ENCODE measurements at places on chromosomes 5 and 9. TPM values are rescaled to one million over a fixed set of nuclear protein-coding genes. Genes with fewer than 3 reads are reported as not detected.

GRCh38 chr5:133519191-133519590, 93.2 kb downstream of the FSTL4 start:
- ATAC-seq: no peak

DNA sequence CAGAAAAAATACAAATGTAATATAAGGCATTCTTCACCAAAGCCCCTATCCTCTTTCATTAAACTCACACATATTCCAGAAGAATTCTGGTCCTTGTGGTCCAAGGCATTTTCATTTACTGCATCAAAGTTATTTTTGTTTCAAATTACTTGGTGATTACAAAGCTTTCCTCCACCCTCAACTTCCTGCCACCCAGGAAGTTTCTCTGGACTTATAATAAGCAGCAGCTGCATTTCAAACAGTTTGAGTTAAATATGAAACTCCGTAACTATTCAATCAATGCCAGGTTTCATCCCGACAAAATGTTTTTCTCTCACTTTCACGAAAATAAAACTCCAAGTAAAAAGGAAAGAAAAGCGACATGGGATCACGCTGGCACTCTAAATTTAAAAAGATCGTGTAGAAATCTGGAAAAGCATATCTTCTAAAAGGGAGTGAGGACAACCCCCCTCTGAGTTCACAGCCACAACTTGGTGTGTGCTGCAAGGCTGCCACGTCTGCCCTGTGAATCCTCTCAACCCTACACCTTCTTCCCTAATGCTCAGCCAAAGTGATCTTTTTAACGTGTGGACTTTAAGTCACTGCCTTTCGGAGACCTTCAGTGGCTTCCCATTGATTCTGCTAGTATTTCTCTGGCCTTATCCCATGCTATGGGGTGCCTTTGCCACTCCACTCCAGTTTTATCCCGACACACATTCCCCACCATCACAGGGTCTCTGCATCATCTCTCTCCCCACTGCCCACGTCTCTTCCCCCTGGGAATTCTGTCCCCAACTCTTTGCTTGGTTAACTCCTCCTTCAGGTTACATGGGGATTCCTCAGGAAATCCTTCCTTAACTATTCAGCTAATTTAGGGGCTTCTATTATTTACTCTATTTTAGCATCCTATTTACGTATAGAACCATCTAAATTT, 91.1 kb upstream of the CER1 start:
- no peak for ATAC-seq

GRCh38 chr5:171848911-171849520, 63.4 kb downstream of the SMIM23 start:
- ATAC-seq: no peak

DNA sequence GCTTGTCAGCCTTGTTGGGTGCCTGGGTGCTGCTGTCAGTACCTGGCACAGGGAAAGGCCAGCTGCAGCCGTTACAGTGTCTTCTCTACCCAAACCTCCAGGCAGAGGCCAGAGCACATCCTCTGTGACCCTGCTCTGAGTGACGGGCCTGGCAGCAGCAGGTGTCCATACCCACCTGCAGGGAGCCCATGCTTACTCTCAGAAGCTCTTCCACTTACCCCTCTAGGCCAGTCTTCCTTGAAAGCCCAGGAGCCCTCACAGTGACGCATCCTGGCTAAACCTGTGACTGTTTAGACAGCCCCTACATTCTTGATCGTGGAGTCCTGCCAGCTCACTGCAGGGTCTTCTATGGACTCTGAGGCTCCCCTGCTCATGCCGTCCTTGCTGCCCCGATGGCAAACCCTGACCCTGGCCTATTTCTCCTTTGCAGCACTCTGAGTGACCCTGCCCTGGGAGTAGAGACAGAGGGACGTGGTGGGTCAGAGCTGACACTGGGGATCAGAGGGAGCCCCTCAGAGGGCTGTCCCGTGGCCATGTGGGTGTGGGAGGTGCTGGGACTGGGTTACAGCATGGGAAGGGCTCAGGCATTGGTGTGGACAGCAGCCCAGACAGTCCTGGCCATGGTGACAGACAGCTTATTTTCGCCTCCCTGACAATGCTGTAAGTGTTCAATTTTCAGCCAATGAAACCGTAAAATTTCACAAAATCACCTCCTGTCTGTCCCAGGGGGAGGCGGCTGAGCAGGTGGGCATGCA, 67.6 kb upstream of the RNF130 start:
- ATAC-seq: no peak

GRCh38 chr9:73269430-73270101, 117.9 kb downstream of the ANXA1 start:
- no peak for ATAC-seq

DNA sequence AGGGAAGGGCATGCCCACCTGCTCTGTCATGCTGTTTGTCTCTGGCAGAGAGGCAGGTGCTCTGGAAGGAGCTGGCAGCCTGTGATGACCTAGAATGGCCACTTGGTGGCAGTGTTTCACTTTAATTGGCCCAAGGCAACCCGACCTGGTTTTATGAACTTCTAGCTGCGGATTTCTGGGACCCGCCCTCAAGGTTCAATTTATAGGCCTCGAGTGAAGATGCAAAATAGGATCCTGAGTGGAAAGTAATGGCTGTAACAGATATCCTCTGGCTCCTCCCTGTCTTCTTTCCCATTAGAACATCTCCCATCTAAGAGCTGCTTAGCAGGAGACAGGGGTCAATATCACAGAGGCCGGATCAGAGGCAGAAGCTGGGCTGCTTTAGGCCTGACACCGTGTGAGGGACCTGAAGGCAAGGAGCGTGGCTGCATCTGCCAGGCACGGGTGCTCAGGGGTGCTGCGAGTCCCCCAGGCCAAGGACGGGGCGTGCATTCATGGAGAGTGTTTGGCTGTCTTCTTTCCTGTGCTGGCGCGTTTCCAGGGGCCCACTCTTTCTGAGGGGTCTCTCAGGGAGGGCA, 56.7 kb upstream of the SLC28A3 start:
- peak; percentile 76 for ATAC-seq

GRCh38 chr9:101458963-101459631, 23.5 kb upstream of the ALDOB start:
- peak; percentile 84 for ATAC-seq

GRCh38 chr9:89408628-89409101, 89.2 kb downstream of the SEMA4D start:
- peak; percentile 39 for ATAC-seq

LVRN gene
- total RNA-seq: 1.9 TPM

GGTA1 gene
- not detected for total RNA-seq
